ENCODE measurements at places on chromosomes 6 and 20.
A peak's percentile ranks its signal among the peaks of the same experiment; 100 is the strongest.

DNA sequence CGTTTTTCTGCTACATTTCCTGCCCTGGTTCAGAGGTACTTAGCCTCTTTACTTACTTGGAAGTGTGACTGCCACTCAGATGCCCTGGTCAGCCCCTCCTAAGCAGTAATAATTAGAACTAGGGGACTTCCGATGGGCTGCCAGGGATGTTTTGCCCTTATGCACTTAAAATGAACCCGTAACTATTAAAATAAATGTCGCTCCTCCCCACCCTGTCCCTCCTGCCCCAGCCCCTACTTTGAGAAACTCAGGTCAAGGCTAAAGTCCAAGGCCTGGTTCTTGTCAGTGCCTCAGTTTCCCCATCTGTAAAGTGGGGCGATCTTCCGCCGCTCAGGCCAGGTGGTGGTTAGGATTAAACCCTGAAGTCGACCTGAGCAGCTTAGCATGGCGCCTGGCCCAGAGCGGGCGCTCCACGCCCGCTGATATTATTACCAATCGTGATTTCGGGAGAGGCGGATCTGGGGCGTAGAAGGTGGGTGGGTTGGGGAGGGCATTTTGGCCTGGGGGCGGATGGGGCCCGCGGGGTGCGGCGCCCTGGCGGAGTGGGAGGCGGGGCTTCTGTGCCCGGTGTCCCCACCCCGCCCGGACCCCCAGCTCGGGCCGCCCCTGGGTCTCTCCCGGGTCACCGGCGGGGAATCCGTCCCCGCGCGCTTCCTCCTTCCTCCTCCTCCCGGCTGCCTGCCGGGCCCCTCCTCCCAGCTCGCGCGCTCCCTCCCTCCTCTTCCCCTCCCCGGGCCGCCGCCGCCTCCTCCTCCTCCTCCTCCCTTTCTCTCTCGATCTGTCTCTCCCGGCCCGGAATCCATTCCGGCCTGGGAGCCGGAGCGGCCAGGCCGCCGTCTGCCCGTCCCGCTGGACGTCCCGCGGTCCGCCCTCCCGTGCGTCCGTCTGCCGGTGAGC is at the start of gene SRC:
Gene SRC, plus strand, starts transcription at position 802 of the 897 bp plus-strand sequence. CDS start 38,014 bp downstream, outside the sequence.
- peak; percentile 45 for DNase-seq

GRCh38 chr6:138238368-138238767 is 20.1 kb upstream of the PBOV1 start:
- DNase-seq: no peak

- DNase-seq: no peak
These were observed 146.9 kb downstream of the MACROD2 start for GRCh38 chr20:14142171-14142570.

DNA sequence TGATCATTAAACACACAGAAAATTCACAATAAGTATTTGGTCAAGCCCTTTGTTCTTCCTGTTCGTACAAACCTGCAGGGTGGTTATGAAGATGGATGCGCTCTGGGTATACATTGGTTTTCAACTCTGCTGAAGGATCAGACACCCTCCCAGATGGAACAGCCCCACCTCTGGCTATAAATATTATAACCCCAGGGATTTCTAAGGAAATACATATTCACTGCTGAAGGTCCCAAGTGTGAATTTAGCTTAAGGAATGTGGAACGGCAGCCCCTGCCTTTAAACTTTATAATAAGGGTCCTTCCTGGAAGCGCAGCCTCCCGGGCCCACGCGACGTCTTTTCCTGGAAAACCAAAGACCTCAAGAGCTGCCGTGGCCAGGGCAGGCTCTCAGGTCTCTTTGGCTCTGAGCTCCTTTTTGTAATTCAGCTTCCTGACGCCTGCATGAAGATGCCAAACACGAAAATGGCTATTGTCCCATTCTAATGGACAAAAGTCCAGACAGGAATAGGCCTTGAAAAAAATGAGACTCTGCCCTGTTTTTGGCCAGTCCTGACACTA is 172.4 kb upstream of the SSTR4 start:
- DNase-seq: no peak

- no peak for DNase-seq
These were observed 58.8 kb downstream of the ITCH start for GRCh38 chr20:34421766-34422466.

GRCh38 chr20:44319839-44320422 is 8.9 kb upstream of the FITM2 start:
- no peak for DNase-seq

DNA sequence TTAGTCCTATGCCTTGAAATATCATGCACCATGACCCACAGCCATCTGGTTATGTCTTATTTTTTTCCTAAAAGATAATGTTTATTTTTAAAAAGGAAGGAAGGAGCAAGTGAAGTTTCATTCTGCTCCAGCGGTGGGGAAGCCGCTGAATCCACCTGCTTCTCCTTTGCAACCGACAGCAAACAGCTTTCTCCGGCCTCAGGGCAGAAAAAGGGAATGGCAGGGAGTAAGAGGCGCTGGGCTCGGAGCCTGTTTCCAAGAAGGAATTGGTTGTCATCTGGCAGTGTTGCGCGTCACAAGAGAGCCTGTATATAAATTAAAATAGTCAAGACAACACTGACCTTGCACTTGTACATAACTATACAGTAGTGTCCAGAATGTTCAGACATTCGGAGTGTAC is 14.2 kb downstream of the GFRA4 start:
- no peak for DNase-seq

- no peak for DNase-seq
These were observed 3.3 kb downstream of the PDE7B start for GRCh38 chr6:135854799-135855198.

DNA sequence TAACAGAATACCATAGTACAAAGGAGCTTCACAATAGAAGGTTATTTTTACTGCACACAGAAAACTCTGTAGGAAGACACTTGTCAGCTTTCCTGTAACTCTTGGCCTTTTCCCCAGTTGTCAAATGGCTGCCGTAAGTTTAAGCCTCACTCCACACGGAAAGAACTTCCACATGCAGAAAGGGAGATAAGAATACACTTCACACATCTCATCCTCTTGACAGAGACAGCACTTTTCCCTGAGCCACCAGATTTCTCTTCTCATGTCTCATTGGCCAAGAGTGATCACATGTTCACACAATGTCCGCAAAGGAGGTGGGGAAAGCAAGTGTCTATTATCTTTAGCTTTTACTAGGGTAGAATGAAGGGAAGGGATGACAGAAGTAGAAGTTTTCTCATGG is 540.7 kb downstream of the HAO1 start:
- no peak for DNase-seq

DNA sequence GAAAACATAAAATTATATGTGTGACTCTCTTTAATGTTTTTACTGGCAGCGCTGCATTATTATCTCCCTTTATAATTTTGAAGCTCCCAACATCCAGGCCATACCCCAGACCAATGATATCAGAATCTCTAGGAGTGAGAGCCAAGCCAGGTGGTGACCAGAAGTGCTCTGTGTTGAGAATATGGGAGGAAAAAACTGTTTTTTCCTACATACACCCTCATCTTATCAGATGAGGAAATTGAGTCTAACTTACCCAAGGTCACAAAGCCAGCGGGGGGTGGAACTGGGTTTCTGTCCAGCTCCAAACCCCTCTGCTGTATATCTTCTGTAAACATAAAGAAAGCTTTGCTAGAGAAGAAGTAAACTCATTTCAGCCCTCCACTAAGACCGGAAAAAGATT is 42.5 kb downstream of the LY86 start:
- no peak for DNase-seq

GRCh38 chr20:51437182-51437924 is 105.2 kb downstream of the NFATC2 start:
- DNase-seq: no peak

GRCh38 chr6:40541556-40542174 is 45.5 kb downstream of the LRFN2 start:
- DNase-seq: no peak

- no peak for DNase-seq
These were observed 235.5 kb upstream of the KCNQ5 start for GRCh38 chr6:72386324-72386723.

- no peak for DNase-seq
These were observed 33.7 kb upstream of the EPB41L2 start for GRCh38 chr6:131096786-131097185.

- no peak for DNase-seq
These were observed 91.0 kb downstream of the HIVEP1 start for GRCh38 chr6:12103158-12103557.

- peak; percentile 59 for DNase-seq
These were observed 435 bp downstream of the DLK2 start for GRCh38 chr6:43454696-43455530.

GRCh38 chr6:167652701-167653095 is 174.0 kb upstream of the AFDN start:
- no peak for DNase-seq

DNA sequence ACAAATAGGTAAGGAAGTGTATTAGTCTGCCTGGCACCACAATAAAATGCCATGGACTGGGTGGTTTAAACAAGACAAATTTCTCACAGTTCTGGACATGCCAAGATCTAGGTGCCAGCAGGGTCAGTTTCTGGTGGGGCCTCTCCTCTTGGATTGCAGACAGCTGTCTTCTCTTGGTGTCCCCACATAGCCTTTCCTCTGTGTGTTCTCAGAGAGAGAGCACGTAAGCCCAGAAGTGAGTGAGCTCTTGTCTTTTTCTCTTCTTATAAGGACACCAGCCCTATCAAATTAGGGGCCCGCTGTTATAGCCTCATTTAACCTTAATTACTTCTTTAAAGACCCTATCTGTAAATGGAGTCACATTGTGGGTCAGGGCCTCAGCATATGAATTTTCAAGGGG is 28.3 kb downstream of the SMPDL3A start:
- no peak for DNase-seq

DNA sequence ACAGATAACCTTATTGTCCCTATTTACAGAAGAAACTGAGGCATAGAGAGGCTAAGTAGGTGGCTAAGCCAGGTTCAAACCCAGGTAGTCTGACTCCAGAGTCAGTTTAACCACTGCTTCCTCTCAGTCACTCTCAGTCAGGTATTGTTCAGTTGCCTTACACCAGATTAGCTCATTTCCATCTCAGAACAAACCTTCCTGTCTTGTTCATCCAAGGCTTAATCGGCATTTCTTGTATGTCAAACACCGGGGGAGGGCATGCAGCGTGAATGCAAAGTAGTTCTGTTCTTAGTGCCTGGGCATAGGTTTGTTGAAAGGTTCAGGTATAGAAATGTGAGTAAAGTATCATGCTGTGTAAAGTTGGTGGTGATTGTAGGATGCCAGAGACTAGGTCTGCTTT is 51.7 kb downstream of the CTNNBL1 start:
- no peak for DNase-seq

GRCh38 chr6:123526128-123526527 is 110.6 kb downstream of the TRDN start:
- no peak for DNase-seq

GRCh38 chr6:25369036-25369432 is 89.9 kb downstream of the CARMIL1 start:
- DNase-seq: no peak

DNA sequence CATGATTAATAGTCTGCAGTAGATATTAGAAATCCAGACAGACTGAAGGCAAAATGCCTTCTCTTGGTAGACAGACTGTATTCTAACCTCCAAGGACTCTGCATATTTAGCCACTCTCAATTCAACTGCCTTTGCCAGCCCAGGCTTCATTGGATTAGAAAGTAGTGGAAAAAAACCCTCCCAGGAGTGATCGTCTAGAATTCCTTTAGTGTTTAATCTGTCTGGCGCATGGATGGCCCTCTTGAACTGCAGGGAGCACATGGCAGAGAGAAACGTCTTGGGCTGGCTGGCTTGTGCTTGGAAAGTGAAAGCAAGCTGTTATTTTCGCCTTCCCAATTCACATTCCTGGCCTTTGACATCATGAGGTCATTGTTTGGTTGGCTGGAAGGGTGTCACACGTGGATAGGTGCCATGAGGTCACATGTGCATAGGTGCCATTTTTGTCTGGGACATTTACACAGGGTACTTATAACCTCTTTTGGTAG is 30.9 kb upstream of the NEDD9 start:
- DNase-seq: no peak

DNA sequence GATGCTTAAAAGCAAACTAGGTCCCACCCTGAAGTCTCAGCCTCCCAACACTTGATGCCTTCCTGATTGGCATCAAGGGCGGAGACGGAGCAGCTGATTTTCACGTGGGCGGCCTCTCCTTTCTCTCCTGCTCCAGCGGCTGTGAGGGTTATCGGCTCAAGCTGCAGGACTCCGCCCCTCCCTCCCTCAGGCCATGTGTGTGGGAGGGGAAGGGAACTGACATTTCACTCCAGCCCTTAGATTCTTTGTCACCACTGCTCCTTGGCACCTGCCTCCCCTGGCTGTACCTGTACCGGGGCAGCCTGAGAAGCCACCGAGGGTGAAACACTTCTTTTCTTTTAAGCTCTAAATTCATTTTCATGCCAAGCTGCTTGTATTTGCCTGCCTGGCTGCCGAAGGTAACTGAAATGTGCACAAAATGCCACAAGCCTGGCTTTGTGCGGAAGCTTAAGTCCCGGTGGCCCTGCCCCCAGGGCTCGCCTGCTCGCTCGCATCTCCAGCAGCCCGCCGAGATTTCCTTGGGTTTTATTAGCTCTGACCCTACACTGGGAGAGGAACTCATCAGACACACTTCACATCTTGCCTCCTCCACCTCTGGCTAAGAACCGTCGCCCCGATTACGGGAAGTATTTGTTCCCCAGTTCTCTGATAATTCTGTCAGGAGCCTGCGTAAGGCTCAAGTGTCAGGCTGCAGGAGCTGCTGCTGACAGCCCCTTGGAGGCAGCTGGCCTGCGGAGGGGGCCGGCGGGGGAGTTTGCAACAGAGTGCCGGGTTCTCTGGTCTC is 9.6 kb upstream of the CPNE5 start:
- no peak for DNase-seq

GRCh38 chr20:5947276-5947675 is 3.1 kb downstream of the TRMT6 start:
- DNase-seq: peak; percentile 68

DNA sequence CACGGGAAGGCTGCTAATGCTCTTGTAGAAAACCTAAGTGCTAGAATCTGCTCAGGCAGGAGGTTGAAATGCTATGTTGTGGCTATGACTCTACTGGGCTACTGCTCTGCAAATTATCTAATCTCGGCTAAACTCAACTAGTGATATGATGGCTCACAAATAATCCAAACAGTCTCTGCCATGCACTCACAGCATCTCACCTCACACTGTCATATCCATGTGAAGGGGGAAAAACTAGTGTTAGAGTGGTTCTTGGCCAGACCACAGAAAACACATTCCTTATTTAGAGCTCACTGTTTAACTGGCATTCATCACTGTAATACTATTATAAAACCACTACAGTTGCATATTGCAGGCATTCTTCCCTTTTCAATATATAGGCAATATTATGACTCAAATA is 81.8 kb upstream of the DST start:
- DNase-seq: no peak
